ENCODE measurements at places on chromosomes 2 and 18. TPM values are rescaled to one million over a fixed set of nuclear protein-coding genes. Genes with fewer than 3 reads are reported as not detected.
A peak's percentile ranks its signal among the peaks of the same experiment; 100 is the strongest.

- no peak for DNase-seq
These were observed 14.7 kb upstream of the CAPN13 start for GRCh38 chr2:30821960-30822359.

DNA sequence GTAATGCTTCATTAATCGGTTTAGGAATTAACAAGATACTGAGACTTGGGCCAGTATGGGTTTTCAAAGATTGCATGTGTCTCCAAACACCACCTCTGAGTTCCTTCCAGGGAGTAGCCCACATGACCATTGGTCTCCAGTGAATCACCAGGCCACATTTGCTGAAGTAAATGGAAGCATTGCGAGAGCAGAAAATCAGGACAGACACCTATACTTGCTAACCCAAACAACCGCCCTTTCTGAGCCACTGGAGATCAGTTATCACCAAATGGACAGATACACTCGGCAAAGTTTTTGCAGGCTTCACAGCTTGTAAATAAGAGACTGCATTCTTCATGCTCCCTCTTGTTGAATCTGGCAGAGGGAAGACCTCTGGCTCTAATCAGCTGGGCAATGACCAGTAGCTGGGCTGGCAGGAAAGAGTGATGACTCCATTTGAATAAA lies 40.9 kb downstream of the GATA6 start:
- peak; percentile 98 for DNase-seq

The FKBP7 gene
- 16.2 TPM for total RNA-seq

The TNFRSF11A gene
- total RNA-seq, result 4.2 TPM

GRCh38 chr2:193518041-193518817 lies 1323.5 kb upstream of the TMEFF2 start:
- DNase-seq, result peak; percentile 91

The RPRM gene
- not detected for total RNA-seq

The PSMA8 gene
- total RNA-seq, result not detected

The AQP12B gene
- total RNA-seq, result not detected

The FSHR gene
- not detected for total RNA-seq

The PHLPP1 gene
- 9.0 TPM for total RNA-seq

- DNase-seq, result no peak
These were observed 586.7 kb downstream of the CCDC85A start for GRCh38 chr2:56770490-56770889.

- DNase-seq, result no peak
These were observed 38.7 kb downstream of the SLC4A5 start for GRCh38 chr2:74304332-74305148.

The UGT1A10 gene
- not detected for total RNA-seq

- DNase-seq, result no peak
These were observed 179.2 kb downstream of the TTC32 start for GRCh38 chr2:19722531-19722971.

GRCh38 chr18:35694808-35695207 lies 113.3 kb downstream of the GALNT1 start:
- DNase-seq, result no peak

The CHN1 gene
- 22.5 TPM for total RNA-seq

The CLEC4F gene
- total RNA-seq, result not detected

GRCh38 chr2:61340242-61340641 lies 130.6 kb downstream of the USP34 start:
- DNase-seq, result no peak

The TRABD2A gene
- 0.58 TPM for total RNA-seq

The SCN2A gene
- total RNA-seq, result 0.07 TPM

DNA sequence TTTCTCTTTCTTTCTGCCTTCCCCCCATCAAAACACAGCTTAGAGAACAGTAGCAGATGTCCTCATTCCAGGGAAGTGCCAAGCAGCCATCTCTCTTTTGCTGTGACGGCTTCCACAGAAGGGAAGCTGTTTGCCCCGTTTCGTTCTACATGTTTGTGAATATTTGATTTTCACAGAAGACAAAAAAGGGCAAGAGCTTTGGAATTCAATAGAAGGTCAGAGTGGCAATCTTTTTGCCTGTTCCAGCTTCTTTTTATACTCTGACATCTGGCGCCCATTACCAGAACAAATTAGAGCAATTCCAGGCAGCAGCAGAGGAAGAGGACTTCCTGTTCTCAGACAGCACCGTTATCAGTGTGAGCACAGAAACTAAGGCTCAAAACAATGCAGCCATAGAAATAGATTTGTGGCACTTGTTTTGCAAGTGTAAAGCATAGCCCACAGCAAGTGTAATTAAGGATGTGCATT lies 79.0 kb upstream of the CDH19 start:
- no peak for DNase-seq

Data from epithelial cell of proximal tubule (primary cell).